ENCODE measurements at places on chromosomes 3 and 15.

DNA sequence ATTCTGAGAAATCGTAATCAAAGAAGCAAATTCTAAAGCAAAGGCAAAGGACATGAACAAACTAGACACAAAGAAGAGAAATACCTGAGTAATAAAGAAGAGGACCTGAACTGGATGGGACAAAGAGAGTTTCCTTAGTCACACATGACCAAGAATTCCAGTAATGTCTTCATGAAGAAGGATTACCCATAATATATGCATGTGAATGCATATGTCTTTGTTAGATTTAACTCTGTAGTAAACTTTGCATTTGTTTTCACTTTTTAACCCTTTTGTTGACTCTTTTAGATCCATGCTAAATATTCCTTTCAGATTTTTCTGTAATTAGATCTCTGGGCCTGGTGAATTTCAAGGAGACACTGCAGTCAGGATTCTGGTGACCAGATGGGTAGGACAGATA is 279.8 kb downstream of the ARRDC4 start:
- DNase-seq, result no peak

- DNase-seq, result no peak
Measured at GRCh38 chr15:47991357-47991756, 129.4 kb upstream of the SLC24A5 start.

DNA sequence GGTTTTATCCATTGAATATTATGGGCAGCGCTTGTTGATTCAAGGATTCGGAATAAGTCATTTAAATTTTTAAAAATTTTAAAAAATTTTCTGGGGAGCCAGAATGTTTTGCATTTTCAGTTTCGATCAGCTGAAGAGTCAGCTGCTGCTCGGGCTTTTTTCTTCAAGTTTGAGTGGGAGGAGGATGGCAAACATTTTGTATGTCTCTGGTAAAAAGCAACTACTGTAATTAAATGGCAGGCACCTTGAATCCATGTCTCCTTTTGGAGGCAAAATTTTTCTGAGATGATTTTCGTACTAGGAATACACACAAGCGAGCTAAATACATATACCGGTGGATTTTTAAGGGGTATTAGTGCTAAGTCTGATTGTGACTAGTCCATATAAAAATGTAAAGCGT is 612 bp downstream of the C3orf38 start:
- no peak for DNase-seq

GRCh38 chr3:29686889-29687592 is 406.2 kb downstream of the RBMS3 start:
- DNase-seq, result no peak

DNA sequence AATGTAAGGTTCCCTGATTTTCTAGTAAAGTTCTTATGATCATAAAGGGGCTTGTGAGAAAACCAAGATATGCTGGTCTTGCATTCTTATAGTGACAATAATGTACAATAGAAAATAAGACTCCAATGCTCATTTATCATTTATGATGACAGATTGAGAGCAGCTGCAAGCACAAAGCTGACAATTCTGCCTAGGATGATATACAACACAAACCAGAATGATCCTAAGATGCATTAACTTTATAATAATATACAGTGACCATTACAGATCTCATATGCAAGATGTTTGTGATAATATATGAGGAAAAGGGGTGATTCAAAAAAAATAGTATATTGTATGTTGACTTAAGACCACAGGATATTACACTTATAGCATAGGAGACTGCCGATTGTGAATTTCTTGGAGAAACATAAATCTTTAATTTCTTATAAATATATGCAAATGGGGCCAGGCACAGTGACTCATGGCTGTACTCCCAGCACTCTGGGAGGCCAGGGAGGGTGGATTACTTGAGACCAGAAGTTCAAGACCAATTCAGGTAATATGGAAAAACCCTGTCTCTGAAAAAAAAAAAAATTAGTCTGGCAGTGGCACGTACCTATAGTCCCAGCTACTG is 387.0 kb downstream of the ZBBX start:
- no peak for DNase-seq

DNA sequence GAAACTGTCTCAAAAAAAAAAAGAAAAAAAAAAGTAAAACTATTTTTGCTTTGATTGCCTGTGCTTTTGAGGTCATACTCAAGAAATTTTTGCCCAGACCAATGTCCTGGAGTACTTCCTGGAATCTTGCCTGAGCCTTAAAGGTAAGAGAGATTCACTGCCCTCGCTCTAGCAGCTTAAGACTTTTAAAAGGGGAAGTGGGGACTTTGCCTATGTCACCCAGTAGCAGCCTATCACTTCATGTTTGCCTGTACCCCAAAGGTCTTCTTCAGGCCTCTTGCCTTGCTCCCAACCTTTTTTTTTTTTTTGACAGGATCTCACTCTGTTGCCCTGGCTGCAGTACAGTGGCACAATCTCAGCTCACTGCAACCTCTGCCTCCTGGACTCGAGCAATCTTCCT is 18.9 kb upstream of the GOLGB1 start:
- no peak for DNase-seq

DNA sequence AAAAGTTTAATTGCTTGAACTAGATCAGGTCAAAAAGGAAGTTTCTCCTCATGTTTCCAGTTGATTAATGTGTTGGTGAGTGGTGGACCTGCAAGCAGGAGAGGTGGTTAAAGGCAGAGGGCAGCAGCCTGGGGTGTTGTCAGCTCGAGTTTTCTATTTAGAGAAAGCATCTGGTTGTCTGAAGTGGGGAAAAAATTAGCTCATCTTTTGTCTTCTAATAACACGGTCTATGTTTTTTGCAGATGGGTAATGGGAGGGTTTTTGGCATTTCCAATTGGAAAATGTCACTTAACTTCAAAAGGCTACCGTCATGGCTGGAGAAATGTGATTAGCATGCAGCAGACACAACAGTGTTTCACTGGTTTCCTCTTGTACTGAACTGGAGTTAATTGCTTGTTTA is 122.6 kb downstream of the ITPR1 start:
- DNase-seq, result no peak

DNA sequence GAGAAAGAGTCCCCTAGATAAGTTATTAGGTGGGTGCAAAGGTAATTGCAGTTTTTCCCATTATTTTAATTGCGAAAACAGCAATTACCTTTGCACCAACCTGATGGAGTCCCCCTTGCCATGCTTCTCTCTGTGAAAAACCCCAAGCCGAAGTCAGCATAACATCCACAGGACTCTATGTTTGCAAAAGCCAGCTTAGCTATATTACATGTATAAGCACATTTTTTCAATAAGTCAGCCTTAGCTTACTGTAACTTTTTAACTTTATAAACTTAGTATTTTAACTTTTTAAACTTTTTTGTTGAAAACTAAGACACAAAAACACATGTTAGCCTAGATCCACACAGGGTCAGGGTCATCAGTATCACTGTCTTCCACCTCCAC is 21.4 kb upstream of the MUC20 start:
- DNase-seq, result no peak

DNA sequence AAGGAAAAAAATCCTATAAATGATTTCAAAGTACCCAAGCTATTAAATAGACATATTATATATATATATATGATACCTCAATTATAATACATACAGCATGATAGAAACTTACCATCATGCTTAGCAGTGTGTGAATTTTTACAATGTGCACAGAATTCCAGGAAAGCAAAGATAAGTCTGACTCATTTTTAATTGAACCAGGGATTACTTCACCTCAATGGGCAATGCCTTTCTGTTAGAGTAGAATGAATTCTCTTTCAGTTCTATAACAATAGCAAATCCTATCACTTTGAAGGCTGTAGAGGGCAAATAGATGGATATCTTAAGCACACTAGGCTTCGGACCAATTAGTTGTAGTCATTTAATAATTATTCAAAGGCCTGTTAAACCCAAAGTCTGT is 54.8 kb upstream of the P3H2 start:
- no peak for DNase-seq

DNA sequence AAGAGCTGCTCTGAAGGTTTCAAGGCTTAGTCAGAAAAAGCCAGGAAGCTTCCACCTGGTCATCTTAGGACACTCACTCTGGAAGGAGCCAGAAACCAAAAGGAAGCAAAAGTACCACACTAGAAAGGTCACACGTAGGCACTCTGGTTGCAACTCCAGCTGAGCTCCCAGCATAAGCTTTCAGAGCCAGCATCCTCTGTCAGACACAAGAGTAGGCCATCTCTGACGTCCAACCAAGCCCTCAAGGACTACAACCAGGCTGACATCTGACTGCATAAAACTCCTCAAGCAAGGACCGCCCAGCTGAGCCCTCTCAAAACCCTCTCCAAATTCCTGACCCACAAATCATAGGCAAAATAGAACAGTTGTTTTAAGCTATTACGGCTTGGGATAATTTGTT is 12.8 kb downstream of the SH3BP5 start:
- no peak for DNase-seq

GRCh38 chr15:72770673-72771328 is 12.8 kb downstream of the ADPGK start:
- no peak for DNase-seq

- DNase-seq, result no peak
Measured at GRCh38 chr3:8851703-8852102, 82.3 kb upstream of the OXTR start.

DNA sequence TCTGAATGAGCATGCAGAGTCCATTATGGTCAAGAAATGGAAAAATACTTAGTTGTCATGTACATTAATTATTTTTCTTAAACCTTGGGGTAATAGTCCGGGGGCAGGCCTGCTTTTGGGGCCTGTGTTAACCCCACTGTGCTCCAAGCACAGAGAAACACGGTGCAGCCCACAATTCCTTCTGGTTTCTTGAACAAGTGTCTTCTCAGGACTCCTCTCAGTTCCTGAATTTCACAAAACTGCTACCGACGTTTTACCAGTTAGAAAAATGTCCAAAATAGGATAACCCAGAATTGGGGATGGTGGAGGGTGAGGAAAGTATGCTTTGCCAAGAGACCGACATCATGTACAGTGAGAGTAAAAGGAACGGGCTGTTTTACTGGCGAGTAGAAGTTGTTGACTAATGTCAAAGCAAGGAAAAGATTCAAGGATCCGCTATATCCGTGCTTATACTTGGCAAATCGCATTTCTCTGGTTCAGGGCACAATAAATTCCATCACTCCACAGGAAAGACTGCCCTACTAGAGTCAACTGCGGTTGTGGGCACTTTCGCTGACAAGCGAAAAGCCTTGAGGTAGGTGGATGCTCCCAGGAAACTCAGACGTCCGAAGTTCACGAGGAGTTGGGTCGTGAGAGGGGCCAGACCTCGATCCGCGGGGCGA is 495 bp upstream of the NXPE3 start:
- DNase-seq, result no peak

GRCh38 chr3:134709561-134710312 is 58.9 kb upstream of the KY start:
- no peak for DNase-seq

DNA sequence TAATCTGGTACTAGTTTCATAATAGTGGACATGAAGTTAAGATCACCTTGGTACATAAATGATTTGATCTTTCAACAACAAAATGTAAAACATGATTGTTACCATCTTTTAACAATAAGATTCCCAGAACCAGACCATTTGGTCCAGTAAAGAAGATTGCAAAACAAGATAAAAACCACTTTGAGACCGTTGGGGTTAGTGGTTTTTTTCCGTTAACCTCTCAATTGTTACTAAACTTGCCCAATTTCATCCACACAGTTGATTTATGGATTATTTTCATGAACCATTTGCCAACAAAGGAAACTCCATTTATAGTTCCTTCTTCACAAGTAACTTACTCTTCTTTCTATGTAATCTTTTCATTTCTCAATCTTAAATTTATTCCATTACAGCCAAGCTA is 53.8 kb downstream of the ATP8B4 start:
- no peak for DNase-seq

GRCh38 chr3:25156626-25157025 is 271.4 kb upstream of the RARB start:
- DNase-seq, result no peak

DNA sequence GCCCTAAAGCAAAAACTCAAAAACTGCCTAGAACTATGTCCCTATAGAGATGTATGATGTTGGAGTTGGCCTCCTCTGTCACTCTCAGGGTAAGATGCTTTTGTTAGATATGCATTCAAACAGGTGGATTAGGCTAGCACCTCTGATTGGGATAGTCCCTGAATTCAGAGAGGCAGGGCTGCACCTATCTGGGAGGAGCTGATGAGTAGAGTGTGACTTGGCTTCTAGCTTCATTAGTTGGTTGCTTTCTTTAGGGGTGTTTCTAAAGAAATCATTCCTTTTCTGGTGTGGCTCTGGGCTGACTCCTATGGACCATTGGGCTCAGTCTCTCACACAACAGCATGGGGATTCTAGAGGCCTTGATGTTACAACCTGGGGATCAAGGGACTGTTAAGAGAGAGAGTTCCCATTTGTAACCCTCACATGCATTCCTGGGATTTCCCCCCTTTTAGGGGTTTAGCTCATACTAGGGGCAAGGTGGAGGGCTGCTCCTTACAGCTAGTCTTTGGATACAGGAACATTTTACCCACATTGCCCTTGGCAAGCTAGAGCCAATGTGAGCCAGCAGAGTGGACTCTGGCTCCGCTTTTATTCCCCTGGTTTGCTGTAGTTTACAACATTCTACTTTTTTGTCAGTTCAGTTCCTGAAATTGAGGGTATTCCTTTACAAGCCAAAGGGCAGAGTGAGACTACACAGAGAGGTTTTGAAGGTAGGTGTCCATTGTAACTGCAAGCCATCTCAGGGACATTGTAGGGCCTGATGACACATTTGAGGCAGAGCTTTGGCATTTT is 7.5 kb downstream of the ZNF592 start:
- no peak for DNase-seq

DNA sequence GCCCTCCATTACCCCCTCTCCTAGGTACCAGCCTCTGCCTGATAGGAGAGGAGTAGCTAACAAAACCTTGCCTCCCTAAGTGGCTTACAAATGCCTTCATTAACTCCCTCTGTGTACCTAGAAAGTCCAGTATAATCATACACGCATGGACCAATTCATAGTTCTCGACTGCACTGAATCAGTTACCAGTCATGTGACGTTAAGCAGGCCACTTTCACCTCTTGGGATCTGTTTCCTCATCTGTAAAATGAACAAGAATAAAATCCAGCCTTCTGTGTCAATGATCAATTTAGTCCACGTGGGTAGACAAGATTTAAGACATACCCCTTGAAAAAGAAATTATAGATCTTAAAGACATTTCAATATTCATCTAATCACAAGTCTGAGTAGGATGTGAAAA is 72.2 kb downstream of the TRIM69 start:
- no peak for DNase-seq

DNA sequence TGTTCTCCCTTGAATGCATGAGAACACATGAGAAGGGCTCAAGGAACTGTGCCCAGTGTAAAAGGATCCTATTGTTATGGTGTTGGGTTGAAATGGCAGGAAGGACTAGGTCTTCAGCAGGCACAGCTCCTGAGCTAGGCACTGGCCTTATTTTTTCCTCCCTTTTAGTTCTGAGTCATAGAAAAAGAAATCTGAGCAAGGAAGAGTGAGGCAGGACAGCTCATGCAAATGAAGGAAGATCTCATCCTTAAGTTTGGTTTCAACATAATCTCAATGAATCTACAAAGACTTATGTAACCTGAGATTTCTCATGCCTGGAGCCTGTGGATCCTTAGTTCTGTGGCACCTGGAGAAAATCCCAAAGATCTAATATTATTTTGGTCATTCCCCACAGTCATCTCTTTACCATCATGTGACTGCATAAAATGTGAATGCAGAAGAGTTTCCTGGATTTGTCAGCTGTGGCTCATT is 188.6 kb upstream of the TBL1XR1 start:
- DNase-seq, result no peak

- no peak for DNase-seq
Measured at GRCh38 chr3:131738095-131738494, 235.3 kb upstream of the MRPL3 start.

All from activated CD8-positive, alpha-beta memory T cell treated with anti-CD3 and anti-CD28 coated beads for 4 hours (primary cell).